ENCODE measurements at places on chromosomes 11 and 22.

- no peak for DNase-seq
Measured at GRCh38 chr11:119320776-119321524, 4.0 kb upstream of the MCAM start.

GRCh38 chr11:100731471-100731870 lies 44.4 kb downstream of the ARHGAP42 start:
- no peak for DNase-seq

- peak; percentile 98 for DNase-seq
Measured at GRCh38 chr11:64878494-64879243, at the start of gene EHD1. EHD1 (minus strand) TSS chr11:64878621; CDS start chr11:64878464, 157 bp downstream.

- peak; percentile 48 for DNase-seq
Measured at GRCh38 chr22:42990131-42990838, 24.7 kb downstream of the PACSIN2 start.

GRCh38 chr11:76677458-76677765 lies 6.9 kb upstream of the LRRC32 start:
- DNase-seq = no peak

DNA sequence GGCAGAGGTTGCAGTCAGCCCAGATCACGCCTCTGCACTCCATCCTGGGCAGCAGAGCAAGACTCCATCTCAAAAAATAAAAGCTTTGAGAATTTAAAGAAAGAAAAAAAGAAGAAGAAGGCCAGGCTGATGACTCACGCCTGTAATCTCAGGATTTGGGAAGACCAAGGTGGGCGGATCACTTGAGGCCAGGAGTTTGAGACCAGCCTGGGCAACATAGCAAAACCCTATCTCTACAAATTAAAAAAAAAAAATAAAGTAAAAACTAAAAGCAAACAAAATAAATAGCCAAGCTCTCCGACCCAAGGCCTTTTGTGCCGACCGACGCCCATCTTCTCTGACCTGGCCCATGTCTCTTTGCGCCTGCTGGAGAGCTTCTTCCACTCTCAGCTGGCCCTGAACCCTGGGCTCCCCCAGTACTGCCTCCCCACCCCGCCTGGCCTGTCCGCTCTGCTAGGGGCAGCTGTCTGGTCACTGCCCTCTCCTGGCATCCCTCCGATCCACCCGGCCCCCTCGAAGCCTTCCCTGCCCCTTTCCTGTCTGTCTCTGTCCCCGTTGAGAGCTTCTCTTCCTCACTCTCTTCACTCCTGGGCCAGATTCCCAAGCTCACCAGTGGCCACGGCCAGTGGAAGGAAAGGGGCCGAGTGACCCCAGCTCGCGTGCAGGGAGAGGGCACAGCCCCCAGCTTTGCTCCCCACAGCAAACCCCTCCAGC lies 4.8 kb upstream of the LSP1 start:
- DNase-seq = no peak

- peak; percentile 17 for DNase-seq
Measured at GRCh38 chr11:24496736-24497725, at the start of gene LUZP2. LUZP2 (plus strand) TSS chr11:24497053.

DNA sequence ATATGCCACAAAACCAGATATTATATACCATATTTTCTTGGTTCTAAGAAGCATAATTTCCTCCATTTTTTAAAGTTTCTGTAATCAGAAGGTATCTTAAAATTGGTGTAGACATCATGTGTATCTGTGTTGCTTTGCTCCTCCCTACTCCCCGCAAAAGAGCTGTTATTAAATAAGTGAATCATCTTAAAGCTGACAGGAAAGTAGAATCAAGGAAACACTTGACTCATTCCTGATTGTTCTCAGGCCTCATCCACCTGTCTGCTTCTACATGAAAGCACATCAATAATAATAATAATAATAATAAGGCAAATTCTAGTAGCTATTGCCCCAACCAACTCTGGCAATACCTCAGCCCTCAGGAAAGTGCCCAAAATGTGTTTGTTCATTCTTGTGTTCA lies 26.2 kb upstream of the GUCY1A2 start:
- no peak for DNase-seq

GRCh38 chr22:25202290-25202921 lies 2.7 kb downstream of the CRYBB3 start:
- peak; percentile 61 for DNase-seq

GRCh38 chr22:19713650-19714311 lies 522 bp upstream of the SEPTIN5 start:
- peak; percentile 41 for DNase-seq

- DNase-seq = no peak
Measured at GRCh38 chr11:117717485-117718314, 79.3 kb downstream of the DSCAML1 start.

GRCh38 chr11:1827095-1827813 lies 7.5 kb upstream of the SYT8 start:
- DNase-seq = peak; percentile 89

DNA sequence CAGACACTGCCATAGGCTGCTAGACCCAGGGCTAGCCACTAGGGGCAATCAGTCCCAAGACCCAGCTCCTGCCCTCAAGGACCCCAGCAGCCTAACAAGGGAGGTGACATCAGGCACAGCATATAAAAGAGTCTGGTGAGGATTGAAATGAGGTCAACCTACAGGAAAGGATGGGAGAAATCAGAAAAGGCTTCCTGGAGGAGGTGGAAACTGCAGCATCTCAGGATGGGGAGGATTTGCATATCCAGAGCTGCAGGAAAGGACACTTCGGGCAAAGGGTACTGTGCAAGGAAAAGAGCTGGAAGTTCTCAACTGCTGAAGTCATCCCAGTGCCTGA lies 2.9 kb upstream of the ARFGAP2 start:
- DNase-seq = peak; percentile 93

DNA sequence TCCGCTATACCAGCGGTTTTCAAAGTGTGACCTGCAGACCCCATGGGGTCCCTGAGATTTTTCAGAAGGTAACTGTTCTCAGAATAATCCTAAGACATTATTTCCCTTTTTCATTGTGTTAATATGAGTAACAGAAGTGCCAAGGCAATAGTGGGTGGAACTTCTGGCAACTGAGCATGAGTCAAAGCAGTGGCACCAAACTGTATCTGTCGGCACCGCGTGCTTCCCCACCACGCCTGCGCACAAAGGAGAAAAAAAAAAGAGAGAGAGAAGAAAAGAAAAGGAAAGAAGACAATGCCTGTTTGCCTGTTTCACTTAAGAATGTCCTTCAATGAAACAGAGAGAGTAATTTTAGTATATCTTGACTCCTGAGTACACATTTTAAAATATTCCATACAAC lies 679.9 kb downstream of the OPCML start:
- no peak for DNase-seq

DNA sequence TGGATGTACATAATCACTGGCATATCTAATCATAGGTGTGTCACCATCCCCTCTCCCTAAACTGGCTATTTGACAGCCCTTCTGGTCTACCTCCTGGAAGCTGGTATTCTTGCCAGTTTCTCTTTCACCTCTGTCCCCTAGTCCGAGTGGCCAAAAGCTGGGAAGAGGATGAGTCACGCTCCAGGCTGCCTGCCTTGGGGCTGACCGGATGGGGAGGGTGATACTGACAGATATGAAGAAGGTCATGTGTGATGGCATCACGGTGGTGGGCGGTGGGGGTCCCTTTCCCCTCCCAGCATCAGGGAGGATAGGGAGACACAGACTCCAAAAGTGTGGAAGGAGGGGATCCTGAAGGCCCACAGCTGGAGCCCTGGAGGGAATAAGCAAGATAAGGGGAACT lies 4.8 kb downstream of the OAF start:
- DNase-seq = no peak

DNA sequence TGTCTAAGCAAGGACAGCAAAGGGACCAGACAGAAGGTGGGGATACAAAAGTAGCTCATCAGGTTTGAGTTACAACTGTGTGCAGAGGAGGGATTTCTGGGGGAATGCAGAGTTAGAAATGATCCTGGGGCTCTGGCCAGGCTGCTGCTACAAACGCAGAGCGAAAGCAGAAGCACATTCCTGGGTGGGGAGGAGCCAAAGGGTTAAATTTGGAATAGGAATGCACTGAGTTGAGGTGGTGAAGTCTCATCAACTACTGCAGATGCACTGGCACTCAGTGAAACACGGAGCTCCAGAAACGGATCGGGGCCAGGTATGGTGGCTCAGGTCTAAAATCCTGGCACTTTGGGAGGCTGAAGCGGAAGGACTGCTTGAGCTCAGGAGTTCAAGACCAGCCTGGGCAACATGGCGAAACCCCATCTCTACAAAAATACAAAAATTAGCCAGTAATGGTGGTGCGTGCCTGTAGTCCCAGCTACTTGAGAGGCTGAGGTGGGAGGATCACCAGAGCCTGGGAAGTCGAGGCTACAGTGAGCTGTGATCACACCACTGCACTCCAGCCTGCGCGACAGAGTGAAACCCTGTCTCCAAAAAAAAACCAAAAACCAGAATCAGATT lies 3.2 kb downstream of the CHKA start:
- DNase-seq = no peak

DNA sequence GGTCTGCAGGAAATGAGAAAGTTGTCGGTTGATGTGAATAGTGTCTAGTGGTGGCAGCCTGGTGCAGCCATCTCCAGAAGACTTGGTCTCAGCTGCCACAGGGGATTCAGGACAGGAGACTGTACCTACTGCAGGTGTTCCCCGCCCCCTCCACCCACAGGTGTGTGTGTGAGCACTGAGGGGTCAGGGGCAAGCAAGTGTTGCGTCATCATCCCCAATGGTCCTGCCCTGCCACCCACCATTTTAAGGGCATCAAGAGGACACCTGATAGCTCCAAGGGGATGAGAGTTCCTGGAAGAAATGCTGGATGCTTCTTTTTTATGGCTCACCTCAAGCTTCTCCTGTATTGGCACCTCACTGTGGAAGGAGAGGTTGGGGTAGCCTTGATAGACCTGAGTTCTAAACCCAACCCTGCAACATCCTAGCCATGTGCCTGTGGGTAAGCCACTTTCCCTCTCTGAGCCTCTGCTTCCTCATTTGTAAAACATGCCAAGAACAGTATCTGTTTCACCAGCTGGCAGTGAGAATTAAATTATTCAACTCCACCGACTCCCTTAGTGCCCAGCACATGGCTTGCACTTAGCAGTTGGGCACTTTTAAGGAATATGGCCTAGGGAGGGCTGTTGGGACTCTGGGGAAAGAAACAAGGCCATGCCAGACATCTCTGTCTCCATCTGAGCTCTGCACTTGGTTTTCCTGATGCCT lies 6.1 kb downstream of the C11orf91 start:
- no peak for DNase-seq

- no peak for DNase-seq
Measured at GRCh38 chr22:39098576-39098975, 1.5 kb downstream of the APOBEC3H start.

- no peak for DNase-seq
Measured at GRCh38 chr11:101342307-101342706, 212.7 kb upstream of the PGR start.

- DNase-seq = no peak
Measured at GRCh38 chr22:45318558-45319323, 9.0 kb downstream of the FAM118A start.

GRCh38 chr22:44460691-44461375 lies 37.2 kb downstream of the RTL6 start:
- no peak for DNase-seq

DNA sequence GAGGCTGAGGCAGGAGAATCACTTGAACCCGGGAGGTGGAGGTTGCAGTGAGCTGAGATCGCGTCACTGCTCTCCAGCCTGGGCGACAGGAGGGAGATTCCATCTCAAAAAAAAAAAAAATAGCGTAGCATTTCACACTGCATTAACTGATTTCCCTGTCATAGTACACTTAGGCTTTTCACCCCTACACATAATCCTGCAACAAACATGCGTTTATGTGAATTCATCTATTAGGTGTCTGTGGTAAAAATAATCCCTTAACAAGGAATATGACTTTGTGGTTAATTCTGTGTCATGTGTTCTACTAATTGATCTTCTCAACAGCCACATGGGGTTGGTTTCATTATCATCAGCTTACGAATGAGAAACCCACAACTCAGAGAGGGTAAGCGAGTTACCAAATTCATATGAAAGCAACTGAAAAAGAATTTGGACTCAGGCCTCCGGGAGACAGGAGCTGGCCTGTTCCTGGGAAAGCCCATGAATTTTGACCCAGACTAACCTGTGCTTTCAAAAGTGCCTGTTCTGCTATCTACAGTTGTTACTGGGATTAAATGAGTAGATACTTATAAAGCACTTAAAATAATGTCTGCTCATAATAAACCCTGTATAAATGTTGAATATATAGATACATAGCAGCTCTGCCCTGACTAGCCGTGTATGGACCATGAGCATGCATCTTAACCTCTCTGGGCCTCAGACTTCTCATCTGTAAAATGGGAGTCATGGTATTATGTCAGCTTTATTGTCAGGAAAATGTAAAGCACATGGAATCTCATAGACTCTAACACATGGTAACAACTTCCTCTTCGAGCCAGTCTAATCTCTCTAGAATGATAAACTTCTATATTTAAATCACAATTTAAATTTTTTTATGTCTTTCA lies 36.6 kb downstream of the KCNJ1 start:
- DNase-seq = no peak

DNA sequence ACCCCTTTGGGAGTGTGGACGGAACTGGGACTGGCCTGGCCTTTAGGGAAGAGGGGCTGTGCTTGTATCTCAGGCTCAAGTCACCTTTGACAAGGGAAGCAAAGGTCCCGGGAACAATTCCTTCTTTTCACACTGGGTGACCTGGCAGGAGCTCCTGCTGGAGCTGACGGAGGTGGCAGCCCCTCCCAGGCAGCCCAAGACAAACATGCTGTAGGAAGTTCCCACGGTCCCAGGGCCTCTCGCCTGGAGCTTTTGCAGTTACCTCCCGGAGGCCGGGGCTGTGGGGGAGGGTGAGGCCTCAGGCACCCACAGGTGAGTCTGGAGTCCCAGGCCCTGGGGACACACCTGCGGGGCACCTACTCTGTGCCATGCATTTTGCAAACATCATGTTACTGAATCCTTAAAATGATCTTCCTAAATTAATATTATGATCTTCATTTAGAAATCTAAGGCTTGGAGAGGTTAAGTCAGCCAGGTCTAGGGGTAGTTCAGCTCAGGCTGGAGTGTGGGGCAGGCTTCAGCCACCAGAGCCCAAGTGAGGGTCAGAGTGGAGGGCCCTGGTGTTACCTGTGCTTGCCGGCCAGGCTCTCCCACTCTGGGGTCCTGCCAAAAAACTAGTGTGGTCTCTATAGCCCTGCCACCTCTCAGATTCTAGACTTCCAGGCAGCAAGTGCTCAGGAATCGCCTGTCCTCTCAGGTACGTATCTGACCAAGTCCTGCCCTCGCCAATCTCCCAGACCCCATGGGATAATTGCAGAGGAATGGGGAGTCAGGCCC lies 15.7 kb upstream of the MYEOV start:
- DNase-seq = no peak

- no peak for DNase-seq
Measured at GRCh38 chr11:128282053-128282452, 305.3 kb downstream of the ETS1 start.

- DNase-seq = peak; percentile 44
Measured at GRCh38 chr11:64004590-64004984, 18.3 kb downstream of the OTUB1 start.
